ENCODE measurements at places on chromosomes 4 and X.

- DNase-seq, result no peak
These were observed 36.6 kb downstream of the PHF8 start for GRCh38 chrX:54007682-54008081.

- no peak for DNase-seq
These were observed 33.1 kb upstream of the EDNRA start for GRCh38 chr4:147447786-147448185.

DNA sequence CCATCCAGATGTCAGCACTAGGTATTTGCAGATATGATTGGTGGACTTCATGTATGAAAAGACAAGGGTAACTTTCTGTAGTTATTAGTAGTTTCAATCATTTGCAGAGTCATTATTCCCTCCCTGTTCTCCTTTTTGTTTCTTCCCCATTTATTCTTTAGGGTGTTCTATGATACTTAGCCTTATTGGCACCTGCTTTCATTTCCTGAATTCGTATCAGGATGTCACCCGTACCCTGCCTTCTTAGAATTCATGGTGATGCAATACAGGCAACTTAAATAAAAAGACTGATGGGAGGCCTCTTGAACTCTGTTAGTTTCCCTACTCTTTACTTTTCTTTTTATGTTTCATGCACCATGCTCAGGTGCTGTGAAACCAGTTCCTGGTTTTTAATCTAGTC lies 24.2 kb downstream of the MAGED1 start:
- DNase-seq, result no peak

DNA sequence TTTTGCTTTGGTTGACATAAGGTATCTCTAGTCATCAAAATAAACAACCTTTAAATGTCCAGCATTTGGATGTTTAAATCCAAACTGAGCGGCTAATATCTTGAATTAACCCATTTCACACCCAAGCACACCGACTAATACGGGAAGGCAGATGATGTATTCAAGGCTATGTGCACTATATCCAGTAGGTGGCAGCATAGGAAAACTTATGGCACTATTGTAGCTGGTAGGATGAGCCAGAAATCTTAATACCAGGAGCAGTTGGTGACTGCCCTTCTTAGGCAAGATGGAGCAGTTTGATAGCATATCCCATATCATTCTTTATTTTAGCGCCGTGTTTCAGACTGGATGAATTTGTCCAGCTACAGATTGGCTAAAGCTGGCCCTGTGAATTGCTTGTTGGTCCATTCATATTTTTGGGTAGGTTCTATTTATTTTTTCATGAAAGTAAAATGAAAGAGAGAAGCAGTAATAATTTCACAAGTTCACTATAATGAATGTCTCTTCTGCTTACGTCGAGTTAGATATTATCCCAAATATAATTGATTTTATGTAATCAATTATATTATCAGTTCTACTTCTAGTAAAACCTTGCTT lies 24.4 kb downstream of the UCHL1 start:
- peak; percentile 53 for DNase-seq

DNA sequence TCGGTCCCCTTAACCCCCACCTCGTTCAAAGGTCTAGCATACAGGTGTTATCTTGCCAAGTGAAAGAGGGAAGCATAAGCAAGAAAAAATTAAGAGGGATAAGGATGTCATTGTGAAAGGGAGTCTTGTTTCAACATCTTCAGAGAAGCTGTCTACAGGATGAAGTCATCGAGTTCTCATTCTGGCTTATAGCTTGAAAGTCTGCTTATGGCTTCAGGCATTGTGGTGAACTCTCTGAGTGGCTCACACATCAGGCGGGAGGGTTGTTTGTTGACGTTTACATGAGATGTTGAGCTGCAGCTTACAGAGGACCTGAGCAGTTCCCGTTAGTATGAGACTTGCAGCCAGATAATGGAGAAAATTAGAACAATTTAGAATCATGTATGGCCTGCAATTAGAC lies 16.6 kb downstream of the MAGEA9B start:
- DNase-seq, result no peak

DNA sequence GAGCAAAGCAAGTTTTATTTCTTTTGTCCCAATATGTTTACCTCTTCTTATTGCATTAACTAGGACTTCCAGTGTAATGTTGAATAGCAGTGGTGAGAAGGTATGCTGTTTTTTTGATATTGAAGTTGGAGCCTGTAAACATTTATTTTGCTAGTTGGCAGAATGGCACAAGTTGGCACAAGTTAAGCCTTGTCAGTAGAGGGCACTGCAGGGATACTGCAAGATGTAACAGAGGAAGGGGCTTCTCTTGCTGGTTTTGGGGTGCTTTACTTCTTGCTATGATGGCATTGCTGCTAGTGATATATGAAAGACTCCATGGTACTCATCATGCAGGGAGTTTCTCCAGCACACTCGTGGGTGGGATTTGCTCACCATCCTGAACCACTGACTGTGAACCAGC lies 327.3 kb upstream of the ARX start:
- no peak for DNase-seq

- no peak for DNase-seq
These were observed 863.3 kb downstream of the CENPC start for GRCh38 chr4:66681962-66682361.

GRCh38 chrX:119790977-119791436 lies 423 bp downstream of the RPL39 start:
- peak; percentile 66 for DNase-seq

GRCh38 chrX:70998411-70999027 lies 67.6 kb upstream of the SLC7A3 start:
- peak; percentile 2 for DNase-seq

DNA sequence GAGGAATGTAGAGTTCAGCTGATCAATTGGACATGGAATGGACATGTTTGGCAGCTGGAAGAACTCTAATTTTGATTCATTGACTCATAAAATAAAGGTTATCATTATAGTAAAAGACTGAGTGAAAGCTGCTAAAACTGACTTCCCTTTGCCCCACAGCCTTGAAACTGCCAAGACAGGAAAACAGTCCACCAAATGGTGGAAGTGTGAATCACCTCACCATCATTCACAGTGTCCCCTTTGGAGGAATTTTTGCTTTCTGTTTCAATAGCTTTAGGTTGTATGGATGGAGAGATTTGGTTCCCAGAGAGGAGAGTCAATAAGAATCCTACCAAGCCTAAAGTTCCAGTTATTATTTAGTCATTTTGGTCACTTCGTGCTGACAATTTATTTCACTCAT lies 20.8 kb upstream of the FREM3 start:
- DNase-seq, result no peak

GRCh38 chrX:340641-341423 lies 22.2 kb upstream of the GTPBP6 start:
- no peak for DNase-seq

- no peak for DNase-seq
These were observed 224.4 kb upstream of the GPC4 start for GRCh38 chrX:133639726-133640125.

GRCh38 chrX:49067285-49068120 lies 6.3 kb downstream of the PRAF2 start:
- DNase-seq, result no peak

- DNase-seq, result no peak
These were observed 187.6 kb downstream of the DCLK2 start for GRCh38 chr4:150265806-150266205.

DNA sequence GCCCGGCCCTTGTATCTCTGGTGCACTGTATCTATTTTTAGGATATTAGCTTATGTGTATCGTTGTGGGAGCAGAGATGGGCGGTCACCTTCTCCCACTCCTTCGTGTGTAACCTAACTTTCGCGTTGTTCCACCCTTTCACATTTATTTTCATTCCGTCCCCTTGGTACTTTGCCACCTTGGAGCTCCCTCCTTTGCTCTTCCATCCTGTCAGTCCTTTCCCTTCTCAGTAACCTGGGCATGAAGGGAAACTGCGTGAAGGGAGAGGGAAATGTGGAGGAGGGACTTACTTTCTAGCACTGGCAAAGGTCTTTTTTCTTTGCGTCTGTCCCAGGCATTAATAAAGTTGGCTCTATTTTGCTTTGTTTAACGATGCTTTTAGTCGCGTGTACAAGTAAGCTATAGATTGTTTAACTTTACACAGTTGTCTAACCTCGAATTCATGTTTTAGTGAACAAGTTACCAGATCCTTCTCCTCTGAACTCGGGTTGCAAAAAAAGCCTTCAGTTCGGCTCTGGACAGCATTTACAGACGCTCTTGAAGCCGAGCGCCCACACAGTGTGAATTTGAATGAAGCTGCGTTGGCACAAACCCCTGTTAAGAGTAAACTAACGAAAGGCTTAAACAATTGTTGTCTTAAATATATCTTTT lies 3.9 kb downstream of the PCDH10 start:
- no peak for DNase-seq

DNA sequence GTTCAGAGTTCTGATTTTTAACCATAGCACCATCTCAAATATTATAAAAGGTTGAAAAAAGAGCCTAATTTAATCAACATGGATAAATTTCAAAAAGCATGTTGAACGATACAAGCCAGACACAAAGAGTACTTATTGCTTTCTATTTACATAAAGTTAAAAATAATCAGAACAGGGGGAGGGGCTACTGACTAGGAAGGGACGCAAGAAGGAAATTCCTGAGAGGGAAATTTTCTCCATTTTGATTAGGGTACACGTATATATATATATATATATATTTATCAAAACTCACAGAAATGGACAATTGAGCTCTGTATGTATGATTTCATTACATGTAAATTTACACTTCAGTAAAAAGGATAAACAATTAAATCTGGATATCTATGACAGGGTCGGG lies 482 bp upstream of the MBTPS2 start:
- peak; percentile 0 for DNase-seq

- no peak for DNase-seq
These were observed 131.4 kb downstream of the PTTG2 start for GRCh38 chr4:38091636-38092035.

Measured in CD4-positive, alpha-beta T cell treated with Interleukin-15 for 4 hours (primary cell).